ENCODE measurements at places on chromosomes 5 and 9. TPM values are rescaled to one million over a fixed set of nuclear protein-coding genes. Genes with fewer than 3 reads are reported as not detected.

GRCh38 chr5:168118042-168118668 lies 173.3 kb upstream of the WWC1 start:
- no peak for DNase-seq

DNA sequence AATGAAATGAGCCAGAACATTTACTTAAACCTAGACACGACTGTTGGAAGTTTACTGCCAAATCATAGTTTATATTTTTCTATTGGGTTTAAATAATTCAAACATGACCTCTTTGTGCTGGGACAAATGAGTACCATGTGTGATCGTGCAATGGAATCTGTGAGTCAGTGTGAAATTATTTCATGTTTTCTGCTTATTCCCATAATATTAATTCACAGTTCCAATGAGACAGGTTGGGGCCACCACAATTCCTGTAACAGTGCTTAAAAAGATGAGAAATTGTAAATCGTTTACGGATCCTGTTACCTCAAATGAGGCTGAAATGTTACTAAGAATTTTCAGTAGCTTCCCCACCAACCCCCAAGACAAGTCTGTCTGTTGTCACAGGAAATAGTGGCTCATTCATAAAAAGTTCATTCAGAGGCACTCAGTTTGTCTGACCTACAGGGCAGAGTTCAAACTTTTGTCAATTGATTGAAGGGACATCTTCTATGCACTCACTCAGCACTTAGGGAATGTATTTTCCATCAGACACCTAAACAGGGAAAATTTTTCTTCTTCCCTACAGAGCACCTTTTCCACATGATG lies 563.9 kb upstream of the ADAMTS16 start:
- no peak for DNase-seq

GRCh38 chr5:66340786-66341185 lies 196.7 kb downstream of the SREK1 start:
- DNase-seq = no peak

GRCh38 chr5:128631771-128632170 lies 93.7 kb upstream of the FBN2 start:
- DNase-seq = no peak

- peak; percentile 80 for DNase-seq
These were observed 807 bp upstream of the PLGRKT start for GRCh38 chr9:5438301-5439162.

DNA sequence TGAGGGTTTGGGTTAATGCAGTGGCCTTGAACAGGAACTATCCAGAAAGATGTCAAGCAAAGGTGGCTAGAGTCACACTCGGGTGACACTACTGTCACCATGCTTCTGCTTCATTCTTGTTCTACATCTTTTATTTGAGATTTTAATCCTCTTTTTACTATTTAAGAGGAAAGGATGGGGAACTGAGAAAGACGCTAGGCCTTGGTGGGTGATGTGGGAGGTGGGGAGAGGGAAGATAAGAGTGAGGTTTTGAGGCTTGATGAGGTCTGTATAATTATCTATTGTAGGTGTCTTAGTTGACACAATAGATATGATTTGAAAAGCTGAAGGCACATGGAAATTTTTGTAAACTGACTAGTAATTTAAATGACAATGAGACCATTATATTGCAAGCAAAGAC lies 3.5 kb upstream of the BASP1 start:
- DNase-seq = no peak

DNA sequence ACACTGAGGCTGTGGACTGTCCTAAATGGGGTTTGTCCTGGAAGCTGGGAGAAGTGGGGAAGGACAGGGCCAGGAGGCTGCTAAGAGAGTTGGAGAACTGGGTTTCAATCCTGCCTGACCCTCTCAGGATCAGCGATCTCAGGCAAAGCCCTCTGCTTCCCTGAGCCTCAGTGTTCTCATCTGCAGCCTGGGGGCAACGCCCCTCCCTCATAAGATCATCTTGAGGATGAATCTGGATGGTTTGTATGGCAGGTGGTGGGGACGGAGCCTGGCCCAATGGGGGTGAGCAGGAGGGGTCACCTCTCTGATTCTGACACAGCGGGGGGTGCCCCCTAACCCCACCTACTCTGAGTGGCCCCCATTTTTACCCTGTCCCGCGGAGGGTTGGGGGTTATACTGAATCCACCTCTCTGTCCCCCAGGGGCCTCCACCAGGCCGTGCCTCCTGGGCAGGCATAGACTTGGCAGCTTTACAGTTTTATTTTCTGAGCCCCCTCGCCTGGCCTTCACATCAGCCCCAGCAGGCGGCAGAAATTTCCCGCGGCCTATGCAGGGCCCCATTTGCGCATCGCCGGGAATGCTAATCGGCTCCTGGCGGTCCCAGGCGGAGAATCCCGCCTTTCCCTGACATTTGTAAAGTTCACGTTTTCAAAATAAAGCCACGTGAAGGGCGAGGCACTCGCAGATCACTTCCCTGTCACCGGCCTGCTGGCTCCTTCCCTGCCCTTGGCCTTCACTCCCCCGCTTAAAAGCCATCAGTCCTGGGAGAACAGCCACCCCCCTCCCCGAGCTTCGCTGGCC lies 17.8 kb upstream of the LAMC3 start:
- no peak for DNase-seq

DNA sequence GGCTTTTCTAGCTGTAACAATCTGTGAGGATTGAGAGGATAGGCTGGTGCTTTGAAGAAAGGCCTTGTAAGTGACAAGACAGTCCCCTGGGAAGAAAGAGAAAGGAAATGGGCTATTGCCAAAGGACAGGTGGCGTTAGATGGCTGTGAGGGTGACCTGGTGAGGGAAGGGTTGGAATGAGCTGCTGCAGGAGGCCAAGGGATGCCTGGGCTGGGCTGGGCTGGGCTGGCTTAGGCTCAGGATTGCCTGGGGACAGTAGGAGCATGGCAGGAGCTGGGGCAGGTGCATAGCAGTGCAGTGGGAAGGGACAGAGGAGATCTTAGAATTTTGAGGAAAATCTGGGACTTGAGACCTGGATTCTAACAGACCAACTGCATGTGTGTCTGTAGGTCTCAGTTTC lies 9.7 kb upstream of the MYOZ3 start:
- no peak for DNase-seq

DNA sequence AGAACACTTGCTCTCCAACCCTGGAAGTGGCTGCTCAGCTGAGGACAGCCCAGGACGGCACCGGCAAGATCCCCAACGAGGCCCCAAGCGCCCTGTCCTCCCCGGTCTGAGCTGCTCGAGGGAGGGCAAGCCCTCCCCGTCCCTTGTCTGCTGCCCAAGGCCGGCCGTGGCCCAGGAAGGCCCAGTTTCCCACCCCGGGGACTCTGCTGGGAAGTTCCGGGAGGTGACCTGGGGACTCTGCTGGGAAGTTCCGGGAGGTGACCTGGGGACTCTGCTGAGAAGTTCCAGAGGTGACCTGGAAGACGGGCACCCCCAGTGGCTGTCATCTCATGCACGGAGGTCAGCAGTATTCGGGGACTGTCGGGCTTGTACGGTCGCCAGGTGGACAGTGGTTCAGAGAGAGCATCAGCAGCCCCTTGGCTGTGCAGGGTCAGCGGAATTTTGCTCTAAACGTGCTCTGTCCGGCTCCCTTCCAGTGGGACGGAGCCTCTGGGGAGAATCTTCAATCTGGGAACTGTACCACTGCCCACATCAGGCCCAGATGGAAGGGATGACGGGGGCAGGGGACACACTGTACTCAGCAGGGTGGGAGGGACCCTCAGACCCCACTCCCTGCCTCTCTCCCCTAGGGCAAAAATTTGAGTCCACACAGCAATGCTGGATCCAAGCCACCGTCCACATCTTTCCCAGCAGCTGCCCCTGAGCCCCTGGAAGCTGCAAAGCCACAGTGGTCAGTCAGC lies 7.2 kb downstream of the NACC2 start:
- no peak for DNase-seq

DNA sequence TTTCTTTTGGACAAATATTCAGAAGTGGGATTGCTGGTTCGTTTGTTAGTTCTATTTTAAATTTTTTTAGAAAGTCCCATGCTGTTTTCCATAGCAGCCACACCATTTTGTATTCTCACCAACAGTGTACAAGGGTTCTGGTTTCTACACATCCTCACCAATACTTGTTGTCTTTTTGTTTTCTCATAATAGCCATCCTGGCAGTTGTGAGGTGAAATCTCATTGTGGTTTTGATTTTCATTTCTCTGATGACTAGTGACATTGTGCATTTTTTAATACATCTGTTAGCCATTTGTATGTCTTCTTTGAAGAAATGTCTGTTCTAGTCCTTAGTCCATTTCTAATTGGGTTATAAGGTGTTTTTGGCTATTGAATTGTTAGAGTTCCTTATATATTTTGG lies 214.3 kb downstream of the ARRDC3 start:
- DNase-seq = no peak

GRCh38 chr5:37631939-37632338 lies 207.9 kb downstream of the GDNF start:
- no peak for DNase-seq

GRCh38 chr9:19650312-19650711 lies 138.5 kb downstream of the SLC24A2 start:
- no peak for DNase-seq

DNA sequence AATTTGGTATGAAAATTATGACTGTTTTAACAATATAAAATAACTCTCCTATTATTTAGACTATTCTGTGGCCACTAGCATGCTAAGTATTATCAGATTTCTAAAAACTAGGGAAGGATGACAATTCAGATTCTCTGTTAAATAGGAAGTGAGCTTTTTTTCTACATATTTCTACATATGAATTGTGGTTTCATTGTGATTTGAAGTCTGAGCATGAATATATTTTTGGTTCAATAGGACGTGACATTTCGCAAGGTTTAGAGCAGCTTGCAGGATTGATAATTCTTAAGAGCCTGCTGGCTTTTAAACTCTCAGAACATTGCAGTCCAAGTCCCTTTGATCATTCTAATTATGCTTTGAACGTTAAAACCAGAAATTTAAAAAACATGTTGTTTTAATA lies 82.9 kb downstream of the ADGRV1 start:
- no peak for DNase-seq

DNA sequence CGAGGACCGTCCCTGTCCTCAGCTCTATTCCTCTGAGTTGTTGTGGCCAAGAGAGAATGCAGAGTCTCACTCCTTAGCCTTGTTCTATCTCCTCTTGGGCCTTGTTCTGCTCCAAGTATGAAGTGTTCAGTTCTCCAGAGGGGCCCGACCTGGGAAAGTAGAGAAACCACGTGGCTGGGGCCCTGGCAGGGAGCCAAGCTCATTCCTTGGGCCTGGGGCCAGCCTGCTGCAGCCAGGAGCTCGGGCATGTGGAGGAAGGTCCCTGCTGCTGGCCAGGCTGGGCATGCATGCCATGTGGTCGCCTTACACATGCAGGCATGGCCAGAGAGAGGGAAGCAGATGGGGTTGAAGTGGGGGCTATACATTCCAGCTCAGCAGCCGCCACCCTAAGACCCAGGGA lies 60.7 kb downstream of the COL27A1 start:
- DNase-seq = no peak

GRCh38 chr9:124810663-124811355 lies 33.9 kb downstream of the OLFML2A start:
- DNase-seq = no peak

DNA sequence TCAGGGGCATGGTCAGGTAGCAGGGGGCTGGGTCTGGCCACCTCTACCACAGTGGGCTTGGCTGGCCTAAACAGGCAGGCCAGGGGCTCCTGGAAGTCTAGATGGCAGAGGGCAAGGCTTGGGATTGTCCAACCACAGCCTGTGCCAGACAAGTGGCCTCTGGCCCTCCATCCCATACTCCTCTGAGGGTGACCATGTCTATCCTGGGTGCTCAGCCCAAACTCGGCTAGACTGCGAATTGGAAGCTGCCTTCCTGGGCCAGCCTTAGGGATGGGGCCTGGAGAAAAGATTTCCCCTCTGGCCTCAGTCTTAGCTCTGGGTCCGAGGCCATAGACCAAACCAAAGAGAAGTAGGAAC lies 110.5 kb downstream of the PHF2 start:
- no peak for DNase-seq

GRCh38 chr5:81400375-81400774 lies 6.4 kb upstream of the ACOT12 start:
- DNase-seq = no peak

DNA sequence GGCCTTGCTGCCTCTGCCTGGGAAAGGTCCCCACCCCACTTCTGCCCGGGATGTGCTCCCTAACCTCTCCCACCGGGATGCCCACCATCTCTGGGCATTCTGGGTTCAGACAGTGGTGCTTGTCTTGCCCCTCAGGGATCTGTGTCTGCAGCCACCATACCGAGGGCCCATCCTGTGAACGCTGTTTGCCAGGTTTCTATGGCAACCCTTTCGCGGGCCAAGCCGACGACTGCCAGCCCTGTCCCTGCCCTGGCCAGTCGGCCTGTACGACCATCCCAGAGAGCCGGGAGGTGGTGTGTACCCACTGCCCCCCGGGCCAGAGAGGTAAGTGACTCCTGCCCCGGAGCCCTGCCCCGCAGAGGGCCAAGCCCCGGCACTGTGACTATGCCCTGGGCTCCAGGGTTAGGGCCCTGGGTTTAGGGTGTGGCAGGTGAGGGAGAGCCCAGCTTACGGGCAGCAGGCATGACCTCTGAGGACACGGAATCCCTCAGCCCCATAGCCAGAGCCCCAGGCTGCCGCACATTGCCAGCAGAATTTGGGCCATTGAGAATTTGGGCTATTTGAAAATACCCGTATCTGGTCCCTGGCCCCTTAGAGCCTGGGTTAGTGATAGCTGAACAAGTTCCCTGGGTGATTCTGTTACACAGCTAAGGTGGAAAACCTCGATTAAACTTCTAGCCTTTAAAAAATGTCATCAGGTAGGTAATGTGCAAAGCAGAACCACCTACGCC lies 35.3 kb upstream of the AIF1L start:
- DNase-seq = no peak

DNA sequence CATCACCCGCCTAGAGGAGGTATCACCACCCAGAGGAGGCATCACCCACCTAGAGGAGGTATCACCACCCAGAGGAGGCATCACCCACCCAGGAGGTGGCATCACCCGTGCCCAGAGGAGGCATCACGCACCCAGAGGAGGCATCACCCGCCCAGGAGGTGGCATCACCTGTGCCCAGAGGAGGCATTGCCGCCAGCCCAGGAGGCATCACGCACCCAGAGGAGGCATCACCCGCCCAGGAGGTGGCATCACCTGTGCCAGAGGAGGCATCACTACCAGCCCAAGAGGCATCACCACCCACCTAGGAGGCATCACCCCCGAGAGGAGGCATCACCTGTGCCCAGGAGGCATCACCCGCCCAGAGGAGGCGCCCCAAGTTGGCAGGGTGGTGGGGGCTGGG lies 2.6 kb downstream of the NOTCH1 start:
- DNase-seq = no peak

GRCh38 chr5:60722416-60722815 lies 22.4 kb upstream of the DEPDC1B start:
- no peak for DNase-seq

Gene ORM1
- not detected for total RNA-seq

Gene SPINK7
- not detected for total RNA-seq

Gene ADGRD2
- total RNA-seq = not detected

Gene RANBP3L
- total RNA-seq = not detected

Gene FCN2
- not detected for total RNA-seq

Gene ZER1
- total RNA-seq = 18.0 TPM

Measured in activated CD4-positive, alpha-beta memory T cell treated with anti-CD3 and anti-CD28 coated beads for 36 hours (primary cell).